ENCODE measurements at places on chromosomes 12 and 14.
A peak's percentile ranks its signal among the peaks of the same experiment; 100 is the strongest.

- no peak for DNase-seq
Observed at GRCh38 chr14:105047283-105048016, 17.8 kb downstream of the GPR132 start.

- DNase-seq = no peak
Observed at GRCh38 chr14:30996892-30997659, 28.4 kb upstream of the AP4S1 start.

GRCh38 chr12:68048648-68049297 is 59.5 kb downstream of the IFNG-AS1 start:
- DNase-seq = no peak

- DNase-seq = peak; percentile 35
Observed at GRCh38 chr14:62988967-62989366, 56.3 kb downstream of the KCNH5 start.

DNA sequence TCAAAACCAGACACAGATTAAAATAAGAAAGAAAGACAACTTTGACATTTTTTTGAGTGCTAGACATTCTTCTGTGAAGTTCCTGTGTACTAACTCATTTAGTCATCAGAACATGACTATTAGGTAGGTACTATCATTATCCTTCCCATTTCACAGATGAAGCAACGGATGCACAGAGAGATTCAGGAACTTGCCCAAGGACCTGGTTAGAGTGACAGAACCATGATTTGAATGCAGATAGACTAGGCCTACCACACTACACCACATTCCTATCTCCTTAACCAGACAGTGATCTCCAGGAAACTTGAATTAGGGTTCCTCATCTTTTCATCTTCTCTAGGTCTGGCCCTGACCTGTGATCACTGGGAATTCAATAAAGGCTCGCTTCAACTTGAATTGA is 54.4 kb upstream of the MED13L start:
- no peak for DNase-seq

- DNase-seq = no peak
Observed at GRCh38 chr12:100265732-100266584, 921 bp downstream of the DEPDC4 start.

- DNase-seq = no peak
Observed at GRCh38 chr12:71655907-71656306, 7.7 kb downstream of the ZFC3H1 start.

DNA sequence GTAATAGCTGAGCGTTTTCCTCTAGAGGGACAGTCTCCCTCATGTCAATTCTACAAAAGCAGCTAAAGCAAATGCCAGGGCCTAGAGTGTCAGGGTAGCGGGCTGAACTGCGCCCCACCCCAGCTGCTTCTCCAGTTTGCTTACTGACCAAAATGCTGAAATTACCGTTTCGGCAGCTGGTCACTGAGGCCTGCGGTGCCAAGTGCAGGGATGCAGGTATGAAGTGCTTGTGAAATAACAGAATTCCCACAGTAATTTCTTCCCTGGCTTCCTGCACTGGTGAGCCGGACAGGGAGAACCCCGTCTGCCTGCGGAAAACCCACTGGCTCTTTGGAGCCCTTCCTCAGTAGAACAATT is 19.1 kb downstream of the PSMC1 start:
- no peak for DNase-seq

- DNase-seq = no peak
Observed at GRCh38 chr14:99460793-99461192, 19.9 kb downstream of the SETD3 start.

DNA sequence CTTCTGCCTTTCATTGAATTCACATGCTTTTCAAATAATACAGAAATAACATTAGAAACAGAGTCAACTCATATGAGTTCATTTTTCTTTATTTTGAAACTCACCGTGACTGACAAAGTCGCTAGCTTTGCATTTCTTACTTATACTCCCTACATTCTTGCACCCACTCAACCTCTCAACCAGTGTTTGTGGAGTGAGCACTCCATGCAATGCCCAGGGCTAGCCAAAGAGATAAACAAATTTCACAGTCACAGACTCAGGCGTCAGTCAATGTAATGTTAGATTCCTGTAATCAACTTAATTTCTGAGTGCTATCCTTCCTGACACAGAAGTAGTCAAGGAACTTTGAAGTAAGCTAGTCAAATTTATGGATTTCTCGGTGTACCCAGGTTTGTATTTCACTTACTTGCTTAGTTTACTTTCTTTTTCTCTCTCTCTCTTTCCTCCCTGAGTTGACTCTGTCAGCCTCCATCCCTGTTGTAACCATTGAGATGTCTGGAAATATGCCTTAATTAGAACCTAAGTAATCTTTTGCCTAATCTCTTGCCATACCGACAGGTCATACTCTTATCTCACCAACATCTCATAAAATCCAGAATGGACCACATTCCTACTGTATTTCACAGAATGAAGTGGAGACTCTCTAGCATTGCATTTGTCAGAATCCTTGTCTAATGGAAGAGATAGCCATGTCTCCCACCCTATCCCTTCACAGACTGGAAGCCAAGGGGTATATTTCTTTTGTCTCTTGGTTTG is 413.0 kb downstream of the AEBP2 start:
- no peak for DNase-seq

DNA sequence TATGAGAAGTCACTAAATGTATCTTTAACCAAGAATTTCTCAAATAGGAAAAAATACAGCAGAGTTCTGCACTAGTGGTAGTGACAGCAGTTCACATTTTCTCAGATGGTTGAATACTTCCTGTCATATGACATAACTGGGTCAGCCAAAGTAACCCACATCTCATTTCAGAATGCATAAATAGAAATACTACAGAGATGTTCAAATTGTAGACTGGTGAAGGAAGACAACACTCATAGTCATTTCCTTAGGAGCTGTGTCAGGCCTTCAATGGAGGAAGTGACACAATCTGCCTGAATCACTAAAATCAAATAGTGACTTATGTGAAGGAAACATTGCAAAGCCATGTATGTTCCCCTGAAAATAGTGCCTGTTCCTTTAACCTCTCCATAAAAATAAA is 32.4 kb downstream of the FERMT2 start:
- peak; percentile 97 for DNase-seq

DNA sequence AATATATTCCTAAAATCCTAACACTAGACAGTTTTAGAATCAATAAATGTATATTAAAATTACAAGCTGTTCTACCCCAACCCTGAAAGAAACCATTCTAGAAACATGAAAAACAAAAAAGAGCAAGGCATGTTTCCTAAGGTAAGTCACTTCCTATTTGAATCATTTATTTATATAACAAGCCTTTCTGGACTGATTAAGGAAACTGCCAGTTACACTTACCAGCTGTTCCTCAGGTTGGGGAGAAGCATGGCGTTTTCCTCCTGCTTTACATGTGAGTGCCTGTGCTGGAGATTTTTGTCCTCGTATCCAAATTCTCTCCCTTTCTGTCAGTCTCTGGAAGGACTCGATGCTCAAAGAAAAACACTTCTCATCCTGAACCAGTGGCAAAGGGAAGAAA is 183.3 kb downstream of the EFCAB11 start:
- no peak for DNase-seq

- peak; percentile 56 for DNase-seq
Observed at GRCh38 chr12:12788675-12789368, 3.4 kb downstream of the APOLD1 start.

GRCh38 chr12:50224026-50224692 is 57.0 kb upstream of the CERS5 start:
- no peak for DNase-seq

- no peak for DNase-seq
Observed at GRCh38 chr12:23495472-23495871, 454.0 kb downstream of the SOX5 start.

DNA sequence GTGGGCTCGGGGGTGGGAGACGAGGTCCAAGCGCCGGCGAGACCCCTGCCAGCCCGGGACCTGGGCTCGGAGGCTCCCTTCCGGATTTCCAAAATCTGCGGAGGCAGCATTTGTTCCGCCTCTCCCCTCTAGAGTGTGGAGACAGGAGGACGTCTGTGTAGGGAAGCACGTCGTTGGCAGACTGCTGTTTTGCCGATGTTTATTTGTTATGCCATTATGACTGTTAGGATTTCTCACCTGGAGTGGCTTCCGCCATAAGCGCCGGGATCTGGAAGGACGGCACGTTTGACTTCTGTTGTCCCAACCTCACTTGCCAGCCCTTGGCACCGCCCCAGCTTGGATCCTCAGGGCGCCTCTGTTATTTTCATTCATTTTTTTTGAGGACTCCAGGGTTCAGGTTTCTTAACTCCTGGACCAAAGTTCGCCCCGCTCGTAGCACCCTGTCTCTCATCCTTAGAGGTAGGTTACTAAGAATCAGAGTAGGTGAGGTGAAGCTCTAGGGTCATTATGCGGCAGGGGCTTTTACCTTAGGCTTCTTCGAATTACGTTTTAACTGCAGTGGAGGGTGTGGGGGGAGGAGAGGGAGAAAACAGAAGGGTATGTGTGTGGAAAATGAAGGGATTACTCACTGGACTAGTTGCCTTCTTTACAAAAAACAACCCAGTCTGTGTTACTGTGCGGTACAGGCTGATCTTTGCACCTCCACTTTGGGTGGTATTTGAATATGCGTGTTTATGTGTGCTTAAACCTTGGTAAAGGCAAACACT is 547 bp upstream of the PYGL start:
- peak; percentile 66 for DNase-seq

DNA sequence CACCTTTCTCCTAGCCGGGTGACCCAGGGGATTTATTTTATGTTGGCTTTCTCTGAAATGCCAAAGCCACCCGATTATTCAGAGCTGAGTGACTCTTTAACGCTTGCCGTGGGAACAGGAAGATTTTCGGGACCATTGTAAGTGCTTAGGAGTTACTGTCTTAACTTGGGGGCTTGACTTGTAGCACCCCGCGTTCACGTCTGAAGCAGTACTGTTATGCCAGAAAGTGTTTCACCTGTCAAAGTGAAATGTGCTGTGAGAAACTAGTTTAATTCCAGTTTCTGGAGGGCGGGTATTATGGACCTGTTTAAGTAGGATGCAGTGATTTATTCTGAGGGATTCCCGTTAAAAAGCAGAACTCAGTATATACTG is 218 bp downstream of the LYSET start:
- DNase-seq = peak; percentile 55

- DNase-seq = no peak
Observed at GRCh38 chr12:19140381-19141236, 11.1 kb downstream of the PLEKHA5 start.

GRCh38 chr12:132740313-132740646 is 21.4 kb downstream of the ANKLE2 start:
- DNase-seq = no peak

DNA sequence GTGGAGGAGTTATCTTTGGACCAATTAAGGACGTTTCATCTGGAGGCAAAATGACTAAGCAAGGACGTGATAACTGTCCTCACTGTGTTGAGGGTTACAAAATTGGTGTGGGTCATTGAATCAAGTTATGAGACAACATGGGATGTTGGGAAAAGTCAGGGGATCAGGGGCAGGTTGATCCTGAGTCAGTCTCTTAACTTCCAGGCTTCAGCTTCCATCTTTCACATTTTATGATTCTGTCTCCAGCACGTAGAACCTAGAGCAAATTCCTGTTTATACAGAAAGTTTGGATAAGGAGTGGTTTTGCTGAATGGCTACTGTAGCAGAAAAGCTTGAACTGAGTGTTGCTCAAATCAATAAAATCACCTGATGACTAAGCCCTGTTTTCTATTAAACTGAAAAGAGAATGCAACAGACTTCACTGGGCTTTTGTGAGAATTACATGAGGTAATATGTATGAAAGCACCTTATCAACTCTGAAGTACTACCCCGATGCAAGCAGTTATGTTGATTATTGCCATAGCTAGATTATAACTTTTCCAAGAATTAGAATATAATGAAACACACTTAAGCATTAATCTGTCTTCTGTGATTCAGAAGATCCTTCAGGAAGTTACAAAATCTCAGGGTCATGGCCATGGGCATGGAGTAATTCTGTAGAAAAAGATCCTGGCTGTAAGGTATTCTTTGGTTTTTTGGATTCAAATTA is 184.8 kb downstream of the ETV6 start:
- no peak for DNase-seq

DNA sequence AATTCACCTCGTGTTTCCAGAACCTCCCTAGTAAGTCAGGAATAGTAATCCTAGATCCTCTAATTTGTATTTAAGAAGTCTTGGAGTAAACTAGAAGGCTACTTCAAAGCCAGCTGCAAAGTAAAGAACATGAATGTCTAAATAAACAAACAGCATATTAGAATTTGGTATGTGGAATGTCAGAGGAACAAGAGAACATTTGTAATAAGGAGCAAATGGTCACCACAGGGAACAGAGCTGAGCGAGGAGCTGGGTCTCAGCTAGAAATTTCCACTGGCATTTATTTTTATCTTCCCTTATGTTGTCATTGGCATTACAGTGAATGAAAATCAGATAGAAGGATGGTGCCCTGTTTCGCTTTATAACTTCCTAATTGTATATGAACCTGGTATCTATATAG is 50.2 kb downstream of the FRMD6 start:
- no peak for DNase-seq

Measured in Kasumi-1 (cell line).